Esophagus (tissue), 2 donors: ENCODE measurements at places on chromosomes 13 and 19. TPM values are rescaled to one million over a fixed set of nuclear protein-coding genes. Genes with fewer than 3 reads are reported as not detected.

The C19orf85 gene
- not detected for polyA plus RNA-seq

The USE1 gene
- polyA plus RNA-seq, result 37.7 TPM

The RDH8 gene
- not detected for polyA plus RNA-seq

The ZNF613 gene
- polyA plus RNA-seq, result 1.7 TPM

The ATP1A3 gene
- polyA plus RNA-seq, result 0.12 TPM

The ZNF222 gene
- polyA plus RNA-seq, result 1.6 TPM
